ENCODE measurements at places on chromosomes 7 and 10. TPM values are rescaled to one million over a fixed set of nuclear protein-coding genes. Genes with fewer than 3 reads are reported as not detected.

DNA sequence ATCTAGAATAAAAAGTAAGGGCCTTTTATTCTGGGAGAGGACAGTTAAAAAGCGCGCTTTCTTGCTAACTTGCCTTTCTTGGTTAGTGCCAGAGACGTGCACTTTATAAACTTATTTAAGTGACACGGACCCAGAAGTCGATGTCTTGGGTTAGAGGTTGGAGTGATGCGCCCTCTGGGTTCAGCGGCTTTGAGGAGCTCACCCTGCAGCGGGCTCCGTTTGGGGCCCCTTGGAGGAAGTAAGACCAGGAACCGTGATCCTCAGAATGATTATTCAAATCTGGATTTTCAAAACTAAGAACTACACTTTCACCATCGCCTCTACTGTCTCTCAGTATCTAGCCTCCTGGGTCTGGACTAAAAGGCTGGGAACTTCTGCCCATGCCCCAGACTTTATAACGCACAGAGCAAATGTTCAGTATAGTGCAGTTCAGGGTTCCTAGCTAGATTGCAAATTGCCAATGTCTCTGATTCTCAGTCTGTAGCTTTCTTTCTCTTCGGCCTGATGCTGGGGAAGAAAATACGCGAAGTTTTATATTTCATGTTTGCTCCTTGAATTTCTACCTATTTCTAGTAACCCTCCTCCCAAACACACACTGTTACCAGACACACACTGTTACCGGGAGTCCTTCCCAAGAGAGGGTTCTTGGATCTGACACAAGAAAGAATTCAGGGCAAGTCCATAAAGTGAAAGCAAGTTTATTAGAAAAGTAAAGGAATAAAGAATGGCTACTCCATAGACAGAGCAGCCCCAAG lies 18.6 kb upstream of the SMO start:
- no peak for DNase-seq

DNA sequence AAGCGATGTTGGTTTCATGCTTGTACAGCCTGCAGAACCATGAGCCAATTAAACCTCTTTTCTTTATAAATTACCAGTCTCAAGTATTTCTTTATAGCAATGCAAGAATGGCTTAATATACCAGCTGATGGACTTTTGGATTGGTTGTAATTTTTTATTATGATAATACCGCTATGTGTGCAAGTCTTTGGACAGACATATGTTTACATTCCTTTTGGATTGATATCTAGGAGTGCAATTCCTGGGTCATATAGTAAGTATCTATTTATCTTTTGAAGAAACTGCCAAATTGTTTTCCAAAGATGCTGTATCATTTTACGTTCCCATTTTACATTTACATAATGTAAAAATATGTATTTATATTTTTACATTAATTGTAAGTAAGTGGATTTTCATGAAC lies 81.2 kb upstream of the PIP4K2A start:
- no peak for DNase-seq

DNA sequence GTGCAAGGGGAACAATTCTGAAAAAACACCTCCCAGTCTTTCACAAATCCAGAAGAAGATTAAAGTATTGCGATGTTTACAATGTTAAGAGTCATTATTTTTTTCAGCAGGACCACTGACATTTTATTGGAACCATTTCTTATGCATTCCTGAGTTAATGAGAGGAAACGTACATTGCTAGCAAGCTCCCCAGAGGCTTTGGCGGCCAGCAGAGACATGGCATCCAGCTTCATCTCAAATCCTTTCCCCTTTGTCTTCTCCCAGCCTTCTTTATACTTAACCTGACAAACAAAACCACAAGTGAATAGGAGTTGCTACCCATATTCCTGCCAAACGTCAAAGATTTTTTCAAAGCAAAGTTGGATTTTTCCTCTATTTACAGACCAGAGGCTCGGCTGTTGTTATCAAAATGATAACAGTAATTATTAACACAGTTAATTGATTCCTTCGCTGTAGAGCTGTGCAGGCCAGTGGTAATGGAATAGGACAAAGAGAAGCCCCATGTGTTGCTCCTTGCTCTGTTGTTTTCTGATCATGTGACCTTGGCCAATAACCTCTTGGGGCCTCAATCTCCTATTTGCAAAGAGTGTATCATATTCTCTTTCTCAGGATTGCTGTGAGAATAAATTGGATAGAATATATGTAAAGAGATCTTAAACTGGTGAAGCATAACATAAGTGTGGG lies 32.0 kb downstream of the NRAP start:
- no peak for DNase-seq

GRCh38 chr7:149823631-149824199 lies 14.5 kb upstream of the ZNF862 start:
- DNase-seq = no peak

DNA sequence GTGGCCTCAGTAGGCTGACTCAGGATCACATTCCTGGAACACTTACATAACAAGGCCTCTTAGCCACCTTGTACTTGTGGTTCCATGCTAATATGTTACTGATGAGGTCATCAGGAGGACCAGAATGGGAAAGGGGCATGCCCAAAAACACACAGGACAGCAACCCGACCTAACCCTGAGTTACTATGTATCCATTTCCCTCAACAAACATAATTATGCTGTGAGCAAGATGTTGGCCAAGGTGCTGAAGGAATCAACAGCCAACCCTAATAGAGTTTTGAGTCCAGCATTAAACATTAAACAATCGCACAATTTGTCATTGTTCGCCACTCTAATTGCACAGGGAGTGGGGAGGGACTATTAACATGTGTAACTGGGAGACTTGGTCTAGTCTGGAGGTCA lies 129.4 kb downstream of the PLPP4 start:
- no peak for DNase-seq

DNA sequence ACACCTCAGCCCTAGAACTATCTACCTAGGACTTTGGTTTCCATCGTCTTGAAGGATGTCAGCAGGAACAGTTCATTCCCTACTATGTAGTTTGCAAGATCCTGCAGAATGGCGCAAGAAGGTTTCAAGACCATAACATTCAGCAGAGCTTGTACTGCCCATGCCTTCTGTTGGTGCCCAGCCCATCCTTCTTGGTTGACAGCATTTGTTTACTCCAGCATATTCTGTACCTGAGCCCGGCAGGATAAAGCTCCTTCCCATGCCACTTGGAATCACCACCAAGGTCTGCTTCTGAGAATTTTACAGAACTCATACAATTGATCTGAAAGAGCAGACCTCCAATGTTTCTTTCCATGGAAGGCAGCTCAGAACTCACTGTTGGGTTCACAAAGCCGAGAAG lies 150.8 kb downstream of the ARID5B start:
- DNase-seq = no peak

DNA sequence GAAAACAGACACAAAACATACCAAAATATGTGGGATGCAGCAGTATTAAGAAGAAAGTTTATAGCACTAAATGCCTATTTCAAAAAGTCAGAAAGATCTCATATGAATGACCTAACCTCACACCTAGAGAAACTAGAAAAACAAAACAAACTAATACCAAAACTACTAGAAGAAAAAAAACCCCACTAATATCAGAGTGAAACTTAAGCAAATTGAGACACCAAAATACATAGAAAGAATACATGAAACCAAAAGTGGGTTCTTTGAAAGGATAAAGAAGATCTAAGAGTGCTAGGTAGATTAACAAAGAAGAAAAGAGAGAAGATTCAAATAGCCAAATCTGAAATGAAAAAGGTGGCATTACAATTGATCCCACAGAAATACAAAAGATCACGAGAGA lies 494.1 kb downstream of the SH2D4B start:
- DNase-seq = no peak

GRCh38 chr10:48745662-48746245 lies 61.1 kb downstream of the WDFY4 start:
- DNase-seq = no peak

- no peak for DNase-seq
Observed at GRCh38 chr7:2864204-2864985, 20.3 kb upstream of the GNA12 start.

DNA sequence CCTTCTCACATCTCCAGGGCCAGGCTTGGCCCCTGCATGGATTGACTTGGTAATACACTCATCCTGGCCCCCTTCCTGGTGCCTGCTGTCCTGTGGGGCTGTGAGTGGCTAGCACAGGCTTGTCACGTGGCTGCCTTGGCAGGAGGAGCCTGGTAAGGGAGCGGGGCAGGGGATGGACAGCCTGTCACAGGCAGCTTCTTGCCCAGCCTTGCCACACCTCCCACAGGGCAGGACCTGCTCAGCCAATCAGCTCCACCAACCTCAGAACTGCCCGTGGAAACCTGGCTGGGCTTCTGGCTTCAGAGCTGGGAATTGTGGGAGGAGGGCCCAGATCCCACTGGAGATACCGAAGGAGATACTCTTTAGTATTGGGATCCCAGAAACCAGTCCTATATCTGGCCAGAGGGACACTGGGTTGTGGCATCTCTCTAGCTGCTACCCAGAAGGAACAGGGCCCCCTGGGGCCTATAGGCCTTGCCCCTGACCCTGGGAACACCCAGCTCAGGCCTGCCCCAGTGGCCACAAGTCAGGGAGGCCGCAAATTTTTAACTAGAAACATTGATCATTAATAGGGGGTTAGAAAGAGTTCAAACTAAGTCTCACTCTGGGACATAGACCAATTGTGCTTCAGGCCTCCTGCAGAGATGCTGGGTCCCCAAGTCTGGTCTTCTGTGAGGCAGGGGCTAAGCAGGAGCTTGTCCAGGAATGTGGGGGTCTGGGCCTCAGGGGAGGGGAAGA lies at the start of gene HOGA1:
HOGA1 (plus strand) TSS at position 330 of the 738 bp plus-strand sequence; CDS start at position 645, 315 bp downstream.
- DNase-seq = peak; percentile 52

DNA sequence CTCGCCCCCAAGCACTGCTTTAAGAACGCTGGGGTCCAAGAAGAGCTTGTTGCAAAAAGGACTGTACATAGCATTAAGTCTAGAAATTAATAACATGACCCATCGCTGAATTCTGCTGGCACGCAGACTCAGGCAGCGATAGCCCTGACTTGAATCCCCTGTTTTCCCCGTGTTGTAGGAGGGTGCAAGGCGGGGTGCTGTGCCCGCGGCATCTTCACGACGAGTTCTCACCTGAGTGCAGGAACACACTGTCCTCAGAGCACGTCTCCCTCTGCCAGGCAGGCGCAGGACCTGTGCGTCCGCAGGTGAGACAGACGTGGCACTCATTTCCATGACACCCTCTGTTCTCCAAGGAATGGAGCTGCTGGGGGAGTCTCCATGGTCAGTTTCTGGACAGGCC lies 243.2 kb downstream of the TCERG1L start:
- no peak for DNase-seq

DNA sequence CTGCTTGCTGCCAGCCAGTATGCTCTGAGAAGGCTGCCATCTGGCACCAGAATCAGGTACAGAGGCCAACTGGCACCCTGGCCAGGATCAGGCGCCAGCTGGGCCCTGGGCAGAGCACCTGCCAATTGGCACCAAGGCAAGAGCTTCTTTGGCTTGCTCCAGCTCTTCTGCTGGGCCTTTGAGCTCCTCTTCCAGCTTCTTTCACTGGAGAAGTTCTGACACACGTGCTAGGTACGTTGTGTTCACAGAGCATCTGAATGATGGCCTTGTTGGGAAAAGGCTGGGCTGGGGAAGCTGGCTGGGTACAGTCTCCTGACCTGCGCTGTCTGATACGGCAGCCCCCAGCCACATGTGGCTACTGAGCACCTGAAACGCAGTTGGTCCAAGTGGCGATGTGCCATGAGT lies 31.7 kb upstream of the OPALIN start:
- DNase-seq = no peak

DNA sequence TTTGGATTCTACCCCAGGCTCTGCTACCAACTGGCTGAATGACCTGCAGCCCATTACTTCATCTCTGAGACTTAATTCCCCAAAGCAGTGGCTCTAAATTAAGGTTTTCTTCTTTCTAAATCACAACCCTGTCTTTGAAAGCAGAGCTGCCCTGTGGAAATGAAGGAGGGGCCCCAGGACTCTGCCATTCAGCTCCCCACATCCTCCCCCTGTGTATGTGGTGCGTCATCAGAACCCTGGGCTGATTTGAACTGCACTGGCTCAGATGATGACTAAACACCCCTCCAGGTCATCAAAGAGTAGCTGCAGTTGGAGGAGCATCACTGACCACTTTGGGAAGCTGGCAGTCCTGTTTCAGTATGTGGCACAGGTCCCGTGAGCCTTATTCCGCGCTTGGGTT lies 46.6 kb downstream of the BPGM start:
- no peak for DNase-seq

- DNase-seq = no peak
Observed at GRCh38 chr7:151849008-151849878, 27.7 kb downstream of the PRKAG2 start.

GRCh38 chr10:80412486-80412885 lies 4.1 kb downstream of the PRXL2A start:
- DNase-seq = no peak

GRCh38 chr10:76129213-76129612 lies 697.8 kb downstream of the LRMDA start:
- DNase-seq = no peak

DNA sequence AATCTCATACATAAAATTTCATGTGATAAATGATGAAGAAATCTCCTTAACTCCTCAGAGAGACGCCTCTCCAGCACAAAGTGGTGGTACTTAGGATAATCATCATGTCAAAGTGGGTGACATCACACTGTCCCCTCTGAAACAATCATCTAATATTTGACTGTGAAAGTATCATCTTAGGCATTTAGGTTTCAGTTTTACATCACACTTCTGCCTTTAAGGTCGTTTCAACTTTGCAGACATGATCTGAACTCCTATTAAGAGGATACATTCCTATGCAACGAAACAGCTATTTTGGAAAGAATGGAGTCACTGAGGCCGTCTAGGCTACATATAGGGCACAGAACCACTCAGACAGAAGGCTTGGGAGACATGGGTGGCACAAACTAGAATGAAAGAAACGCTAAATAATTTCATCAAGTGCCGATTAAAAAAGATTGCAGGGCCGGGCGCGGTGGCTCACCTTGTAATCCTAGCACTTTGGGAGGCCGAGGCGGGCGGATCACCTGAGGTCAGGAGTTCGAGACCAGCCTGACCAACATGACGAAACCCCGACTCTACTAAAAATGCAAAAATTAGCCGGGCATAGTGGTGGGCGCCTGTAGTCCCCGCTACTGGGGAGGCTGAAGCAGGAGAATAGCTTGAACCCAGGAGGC lies 2.0 kb downstream of the VOPP1 start:
- no peak for DNase-seq

DNA sequence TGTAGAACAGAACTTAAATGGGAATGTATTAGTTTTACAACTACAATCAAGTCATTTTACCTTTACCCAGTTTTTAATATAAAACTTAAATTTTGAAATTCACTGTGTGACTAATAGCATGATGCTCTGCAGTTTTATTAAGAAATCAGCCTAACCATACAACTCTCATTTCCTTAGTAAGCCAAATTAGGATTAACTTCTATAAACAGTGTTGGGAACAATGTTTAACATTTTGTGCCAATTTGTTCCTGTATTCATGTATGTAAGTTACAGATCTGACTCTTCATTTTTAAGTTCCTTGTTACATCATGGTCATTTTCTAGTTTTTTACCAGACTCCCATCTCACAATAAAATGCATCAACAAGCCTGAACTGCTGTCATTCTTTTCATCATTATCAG lies 209.8 kb downstream of the ZEB1 start:
- no peak for DNase-seq

- DNase-seq = no peak
Observed at GRCh38 chr7:22121702-22122474, 176.2 kb upstream of the CDCA7L start.

- DNase-seq = no peak
Observed at GRCh38 chr7:49791088-49791741, 17.8 kb downstream of the VWC2 start.

GRCh38 chr7:80463272-80463920 lies 48.5 kb downstream of the GNAT3 start:
- DNase-seq = no peak

HELLS gene
- polyA plus RNA-seq = 63.7 TPM

CRYGN gene
- 4.4 TPM for polyA plus RNA-seq

SCIN gene
- polyA plus RNA-seq = 112 TPM

CPA5 gene
- polyA plus RNA-seq = not detected

GNG11 gene
- polyA plus RNA-seq = 38.1 TPM

AKR1E2 gene
- 12.9 TPM for polyA plus RNA-seq

BUB3 gene
- 139 TPM for polyA plus RNA-seq
